Pericardium fibroblast (primary cell): ENCODE measurements at places on chromosomes 11 and 22. TPM values are rescaled to one million over a fixed set of nuclear protein-coding genes. Genes with fewer than 3 reads are reported as not detected.

CAVIN3 gene
- 460 and 641 TPM in 2 replicates for total RNA-seq

SCGB2A2 gene
- total RNA-seq: not detected in 2 replicates

SLC43A1 gene
- total RNA-seq: 16.6 and 29.5 TPM in 2 replicates

BEST1 gene
- 1.5 and 3.7 TPM in 2 replicates for total RNA-seq

NCR3LG1 gene
- total RNA-seq: 7.7 and 9.3 TPM in 2 replicates

SCGB1C1 gene
- total RNA-seq: not detected in 2 replicates

SLC22A9 gene
- not detected in 2 replicates for total RNA-seq

OR5P2 gene
- not detected in 2 replicates for total RNA-seq

OR8G1 gene
- not detected in 2 replicates for total RNA-seq

MB gene
- not detected in 2 replicates for total RNA-seq

TBX10 gene
- not detected in 2 replicates for total RNA-seq

TRABD gene
- total RNA-seq: 21.9 and 26.9 TPM in 2 replicates

GPR83 gene
- not detected in 2 replicates for total RNA-seq

ZBED5 gene
- total RNA-seq: 19.6 and 24.5 TPM in 2 replicates
